Activated CD4-positive, alpha-beta T cell treated with anti-CD3 and anti-CD28 coated beads, Interleukin-2, amount 50 U/mL, for 1 hour (primary cell): ENCODE measurements at places on chromosomes 2 and 18.

GRCh38 chr2:109611467-109612095, 2.2 kb downstream of the SEPTIN10 start:
- DNase-seq: no peak

DNA sequence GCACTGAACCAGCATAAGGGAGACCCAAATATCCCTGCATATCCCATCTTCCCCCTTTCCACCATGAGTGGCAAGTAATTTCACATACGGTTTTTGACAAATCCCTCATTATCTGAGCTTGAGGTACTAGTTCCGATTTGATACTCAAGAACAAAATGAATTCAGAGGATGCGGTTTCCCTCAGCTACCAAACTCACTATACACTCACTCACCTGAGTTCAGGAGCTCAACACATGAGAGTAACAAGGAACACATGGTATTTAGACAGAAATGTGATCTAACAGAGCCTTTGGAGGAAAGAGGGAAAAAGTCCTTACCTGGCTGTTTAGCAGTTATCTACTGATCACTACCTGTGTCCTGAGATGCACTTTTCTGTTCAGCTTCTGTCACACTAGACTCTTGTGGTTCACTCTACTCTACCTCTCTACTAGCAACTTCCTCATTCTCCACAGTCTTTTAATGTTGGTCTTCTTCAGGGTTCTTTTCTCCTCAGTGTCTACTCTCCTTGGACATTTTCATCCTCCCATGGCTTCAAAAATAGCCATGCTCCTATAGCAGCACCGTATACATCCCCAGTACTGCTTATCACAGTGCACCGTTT, 25.1 kb downstream of the ASXL2 start:
- DNase-seq: no peak

DNA sequence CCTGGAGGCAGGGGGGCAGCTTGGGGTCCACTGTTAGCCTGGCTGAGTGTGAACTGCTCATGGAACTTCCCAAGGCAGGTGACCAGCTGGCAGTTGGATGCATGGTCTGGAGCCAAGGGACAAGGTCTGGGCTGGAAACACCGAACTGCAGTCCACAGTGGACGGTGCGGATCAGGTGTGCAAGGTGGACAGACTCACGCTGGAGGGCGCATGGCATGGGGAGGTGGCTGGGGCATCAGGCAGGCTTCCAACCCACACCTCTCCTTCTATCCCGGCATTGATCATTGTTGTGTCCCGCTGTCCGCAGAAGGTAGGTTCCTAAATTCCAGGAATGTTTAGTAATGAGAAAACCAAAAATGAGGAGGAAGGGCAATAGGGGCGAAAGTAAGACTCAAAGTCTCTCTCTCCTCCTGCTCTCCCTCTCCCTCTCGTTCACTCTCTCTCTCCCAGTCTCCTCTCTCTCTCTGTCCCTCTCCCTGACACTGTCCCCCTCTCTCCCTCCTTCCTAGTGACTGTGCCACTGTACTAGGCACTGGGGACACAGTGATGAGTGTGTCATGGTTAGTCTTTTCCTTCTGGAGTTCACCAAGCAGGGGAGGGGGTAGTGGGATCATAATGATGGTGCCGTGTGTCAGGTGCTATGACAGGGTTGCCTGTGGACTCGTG, 30.3 kb upstream of the LPIN1 start:
- no peak for DNase-seq

DNA sequence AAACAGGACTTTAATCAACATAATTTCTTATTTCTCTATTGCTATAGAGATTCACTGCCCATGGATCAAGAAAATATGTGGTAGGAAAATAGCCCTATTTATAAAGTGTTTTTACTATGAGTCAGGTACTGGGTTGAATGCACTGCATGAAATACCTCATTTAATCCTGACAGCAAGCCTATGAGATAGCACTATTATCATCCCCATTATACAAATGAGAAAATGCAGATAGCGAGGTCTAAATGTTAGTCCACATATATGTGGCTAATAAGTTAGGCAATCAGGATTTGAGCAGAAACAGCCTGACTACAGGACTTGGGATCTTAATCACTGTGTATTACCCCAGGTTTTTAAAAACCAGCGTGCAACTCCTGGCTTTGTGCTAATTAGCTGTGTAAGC, 8.5 kb upstream of the LYPD1 start:
- no peak for DNase-seq

GRCh38 chr2:96856776-96857666, 795 bp downstream of the ANKRD39 start:
- DNase-seq: no peak

DNA sequence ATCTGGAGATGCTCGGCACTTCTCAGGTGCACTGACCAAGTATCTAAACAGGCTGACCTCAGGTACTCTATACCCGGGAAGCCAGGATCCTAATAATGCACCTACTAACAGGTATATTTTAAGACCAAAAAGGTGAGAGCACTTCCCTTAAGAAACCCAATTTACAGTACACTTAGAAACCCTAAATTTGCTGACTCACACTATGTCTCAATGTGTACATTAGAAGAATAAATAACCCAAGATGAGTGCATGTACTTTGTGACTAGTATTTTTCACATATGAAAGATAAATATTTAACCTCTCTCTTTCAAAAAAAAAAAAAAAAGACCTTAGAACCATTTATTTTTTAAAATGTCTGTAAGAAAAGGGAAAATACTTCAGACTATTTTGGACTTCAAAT, 118.8 kb downstream of the ZNF516 start:
- DNase-seq: no peak

GRCh38 chr2:234164493-234165413, 114.3 kb downstream of the SPP2 start:
- peak; percentile 44 for DNase-seq

DNA sequence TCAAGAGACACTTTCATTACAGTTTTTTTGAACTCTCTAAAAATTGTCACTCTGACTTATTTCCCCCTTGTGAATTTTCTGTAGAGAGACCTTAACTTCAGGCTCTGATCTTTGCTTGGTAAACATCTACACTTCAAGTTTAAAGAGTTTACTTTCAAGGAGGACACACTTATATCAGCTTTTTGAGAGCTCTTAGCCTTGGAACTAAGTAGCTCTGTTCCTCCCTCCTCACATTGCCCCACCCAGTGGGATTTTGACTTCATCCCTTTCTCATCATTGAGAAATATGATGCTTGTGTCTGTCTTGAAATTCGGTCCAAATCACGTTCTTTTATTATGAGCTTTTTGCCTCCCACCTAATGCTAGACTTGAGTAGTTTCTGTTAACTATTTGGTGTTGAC, 433.4 kb upstream of the MEIS1 start:
- no peak for DNase-seq

DNA sequence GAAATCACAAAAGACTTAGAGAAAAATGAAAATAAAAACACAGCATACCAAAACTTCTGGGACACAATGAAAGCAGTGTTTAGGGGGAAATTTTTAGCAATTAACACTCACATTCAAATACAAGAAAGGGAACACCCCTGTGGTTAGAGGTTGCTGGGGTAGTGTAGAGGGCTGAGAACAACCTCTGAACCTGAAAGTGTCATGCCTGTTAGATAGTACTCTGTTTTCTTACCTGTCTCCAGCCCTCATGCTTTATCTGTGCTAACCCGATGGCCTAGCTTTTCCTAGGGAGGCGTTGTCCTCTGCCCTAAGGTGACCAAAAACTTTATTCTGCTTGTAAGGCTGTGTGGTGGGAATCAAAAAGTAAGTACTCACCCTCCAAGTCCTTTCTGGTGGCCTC, 122.6 kb upstream of the OTX1 start:
- no peak for DNase-seq

DNA sequence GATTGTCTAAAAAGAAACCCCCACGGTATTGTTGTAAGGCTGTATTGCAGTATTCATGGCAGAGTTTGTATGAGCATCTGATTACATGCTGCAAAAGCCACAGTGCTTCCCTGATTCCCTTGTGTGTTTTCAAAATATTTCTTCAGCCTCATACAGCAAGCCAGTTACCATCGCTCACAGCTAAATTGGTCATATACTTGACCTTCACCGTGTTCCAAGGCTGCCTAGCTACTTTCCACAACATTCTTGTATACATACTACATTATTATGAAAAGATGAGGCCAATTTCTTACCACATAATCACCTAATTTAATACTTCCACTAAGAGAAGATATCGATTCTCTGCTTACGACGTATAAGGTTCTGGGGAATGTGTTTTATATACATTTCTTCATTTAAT, 576.3 kb upstream of the CNTNAP5 start:
- DNase-seq: no peak

DNA sequence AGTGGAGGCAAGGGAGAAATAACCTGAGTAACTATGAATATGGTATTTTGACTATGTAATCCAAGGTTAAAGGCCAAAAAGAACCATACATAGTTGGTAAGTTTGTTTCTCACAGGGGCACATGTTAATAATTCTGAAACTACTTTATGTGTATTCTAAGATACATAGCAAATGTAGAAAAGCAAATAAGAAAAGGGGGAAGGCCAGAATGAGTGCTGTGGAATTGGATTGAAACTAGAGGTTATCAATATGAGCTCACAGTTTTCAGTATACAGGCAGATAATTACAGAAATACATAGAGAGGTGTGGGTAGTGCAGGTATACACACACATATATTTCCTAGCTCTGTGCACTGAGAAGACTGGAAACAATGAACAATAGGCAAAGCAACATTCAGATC, 13.7 kb downstream of the INO80C start:
- DNase-seq: no peak

DNA sequence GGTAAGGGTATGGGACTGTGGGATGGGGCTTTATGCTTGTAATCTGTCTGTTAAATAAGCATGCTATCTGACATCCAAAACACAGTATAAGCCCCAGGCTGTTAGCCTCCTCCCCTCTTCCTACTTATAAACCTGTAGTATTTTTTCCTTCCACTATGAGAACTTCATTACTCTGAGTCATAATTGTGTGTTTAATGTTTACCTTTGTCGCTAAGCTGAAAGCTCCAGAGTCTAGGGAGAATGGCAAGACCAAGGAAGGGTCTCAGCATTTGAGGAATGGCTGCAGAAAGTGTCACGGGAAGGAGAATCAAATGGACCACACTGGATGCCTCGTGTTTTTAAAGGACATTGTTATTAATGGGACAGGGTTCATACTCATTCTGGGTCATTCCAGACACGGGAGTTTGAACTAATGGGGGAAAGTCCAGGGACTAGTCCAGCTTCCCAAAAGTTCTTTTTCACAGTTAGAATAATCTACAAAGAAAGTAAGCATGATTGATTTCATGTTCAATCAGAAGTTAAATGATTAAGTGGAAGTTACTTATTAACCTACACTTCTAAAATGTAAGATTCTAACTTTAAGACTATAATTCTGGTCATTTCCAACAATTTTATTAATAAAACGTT, 292.2 kb downstream of the AFF3 start:
- DNase-seq: no peak

DNA sequence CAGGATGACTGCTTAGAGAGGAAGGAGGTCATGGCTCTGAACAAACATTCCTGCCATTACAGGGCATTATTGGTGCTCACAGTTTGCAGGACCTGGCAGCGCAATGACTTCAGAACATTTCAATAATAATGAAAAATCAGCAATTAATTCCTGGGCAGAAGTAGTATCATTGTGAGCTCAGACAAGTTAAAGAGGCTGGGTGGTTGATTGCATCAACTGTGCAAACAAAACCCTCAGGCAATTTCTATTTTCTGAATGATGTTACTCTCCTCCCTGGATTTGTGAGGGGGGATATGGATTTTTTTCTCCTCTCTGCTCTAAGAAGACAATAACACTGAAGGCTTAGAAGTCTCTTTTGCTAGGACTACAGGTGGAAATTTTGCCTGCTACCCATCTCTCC, 168.1 kb upstream of the TACR1 start:
- DNase-seq: no peak

GRCh38 chr18:69725009-69725408, 222.7 kb downstream of the CD226 start:
- DNase-seq: no peak

- no peak for DNase-seq
Measured at GRCh38 chr2:144307711-144308110, 212.2 kb downstream of the ZEB2 start.

DNA sequence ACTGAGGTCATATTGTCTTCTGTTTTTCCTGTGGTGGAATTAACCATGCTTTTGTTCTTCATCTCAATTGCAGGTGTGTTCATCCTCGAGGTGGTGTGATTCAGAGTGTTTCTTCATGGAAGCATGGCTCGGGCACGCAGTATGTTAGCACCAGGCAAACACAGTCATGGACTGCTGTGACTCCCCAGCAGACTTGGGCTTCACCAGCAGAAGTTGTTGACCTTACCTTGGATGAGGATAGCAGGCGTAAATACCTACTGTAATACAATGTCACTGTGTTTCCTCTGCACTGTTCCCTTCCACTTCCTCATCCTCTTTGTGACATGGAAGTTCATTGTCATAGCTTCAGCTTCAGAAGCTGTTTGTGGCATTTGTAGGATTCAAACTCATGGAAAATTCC, 158.7 kb downstream of the HAUS1 start:
- no peak for DNase-seq

DNA sequence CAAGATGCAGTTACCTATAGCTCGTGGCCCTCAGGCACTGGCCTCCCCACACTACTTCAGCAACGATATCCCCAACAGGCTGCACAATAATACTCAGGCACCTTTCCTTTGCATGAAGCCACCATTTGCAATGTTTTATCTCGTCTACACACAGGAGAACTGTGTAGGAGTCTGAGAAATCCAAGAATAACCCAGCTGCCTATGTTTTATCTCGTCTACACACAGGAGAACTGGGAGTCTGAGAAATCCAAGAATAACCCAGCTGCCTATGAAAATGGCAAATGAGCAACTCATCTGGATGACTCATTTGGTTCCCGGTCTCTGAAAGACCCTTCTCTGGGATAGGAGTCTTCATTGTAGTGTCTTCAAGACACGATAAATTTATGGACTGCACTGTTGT, 18.3 kb upstream of the LNPK start:
- DNase-seq: no peak

DNA sequence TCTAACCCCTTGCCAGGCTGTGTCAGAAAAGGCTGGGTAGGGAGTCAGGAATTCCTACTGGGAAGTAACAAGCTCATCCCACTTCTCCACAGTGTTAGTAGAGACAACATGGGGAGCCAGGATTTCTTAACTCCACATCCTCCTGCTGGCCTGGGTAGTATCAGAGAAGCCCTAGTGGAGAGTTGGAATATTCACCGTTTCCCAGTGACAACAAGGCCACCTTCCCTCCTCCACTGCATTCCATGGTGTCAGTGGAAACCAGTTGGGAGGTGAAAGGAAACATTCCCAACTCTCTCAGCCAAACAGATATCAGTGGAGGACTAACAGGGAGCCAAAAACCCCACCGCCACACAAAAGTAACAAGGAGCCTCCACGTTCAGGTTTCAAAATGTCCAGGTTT, 41.2 kb downstream of the SRD5A2 start:
- no peak for DNase-seq

DNA sequence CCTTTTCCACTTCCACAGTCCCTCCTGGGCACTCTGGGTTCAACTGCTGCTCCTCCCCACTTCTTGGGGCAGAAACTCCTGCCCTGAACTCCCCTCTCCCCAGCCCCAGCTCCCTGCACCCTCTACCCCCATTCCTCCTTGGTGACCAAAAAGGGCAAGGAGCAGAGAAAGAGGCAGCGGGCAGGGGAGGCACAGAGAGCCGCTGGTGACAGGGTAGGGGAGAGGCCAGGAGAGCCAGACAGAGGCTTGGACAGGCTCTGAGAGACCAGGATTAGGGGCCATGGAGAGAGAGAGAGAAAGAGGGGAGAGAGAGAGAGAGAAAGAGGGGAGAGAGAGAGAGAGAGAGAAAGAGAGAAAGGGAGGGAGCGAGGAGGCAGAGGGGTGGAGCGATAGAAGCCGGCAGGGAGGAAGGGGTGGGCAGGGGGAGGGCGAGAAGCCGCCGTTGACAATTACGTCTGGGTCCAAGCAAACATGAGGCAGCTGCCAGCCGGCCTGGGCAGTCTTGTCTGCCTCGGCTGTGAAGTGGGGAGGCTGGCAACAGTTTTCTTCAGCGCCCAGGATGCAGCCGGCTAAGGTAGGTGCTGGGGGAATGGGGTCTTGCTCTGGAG, at the start of gene KCNIP3:
KCNIP3 (plus strand) TSS at position 468 of the 608 bp plus-strand sequence; CDS start at position 560, 92 bp downstream.
- DNase-seq: no peak
